ENCODE measurements at places on chromosomes 16 and 17.

DNA sequence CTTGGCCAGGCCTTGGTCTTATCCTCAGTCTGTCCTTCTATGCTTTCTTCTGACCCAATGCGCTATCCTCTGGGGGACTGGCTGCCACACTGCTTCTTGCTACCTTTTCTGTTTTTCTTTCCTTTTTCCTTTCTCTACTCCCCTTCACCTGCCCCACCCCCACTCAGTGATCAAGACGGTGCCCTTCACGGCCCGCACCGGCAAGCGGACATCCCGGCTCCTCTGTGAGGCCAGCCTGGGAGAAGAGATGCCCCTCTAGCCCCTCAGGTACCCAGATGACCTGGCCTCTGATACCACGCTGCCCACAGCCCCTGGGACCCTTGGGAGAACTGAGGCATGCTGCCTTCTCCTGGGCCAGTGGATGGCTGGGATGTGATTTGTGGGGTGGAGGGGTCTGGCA lies 15.6 kb downstream of the SPATA32 start:
- DNase-seq: no peak

DNA sequence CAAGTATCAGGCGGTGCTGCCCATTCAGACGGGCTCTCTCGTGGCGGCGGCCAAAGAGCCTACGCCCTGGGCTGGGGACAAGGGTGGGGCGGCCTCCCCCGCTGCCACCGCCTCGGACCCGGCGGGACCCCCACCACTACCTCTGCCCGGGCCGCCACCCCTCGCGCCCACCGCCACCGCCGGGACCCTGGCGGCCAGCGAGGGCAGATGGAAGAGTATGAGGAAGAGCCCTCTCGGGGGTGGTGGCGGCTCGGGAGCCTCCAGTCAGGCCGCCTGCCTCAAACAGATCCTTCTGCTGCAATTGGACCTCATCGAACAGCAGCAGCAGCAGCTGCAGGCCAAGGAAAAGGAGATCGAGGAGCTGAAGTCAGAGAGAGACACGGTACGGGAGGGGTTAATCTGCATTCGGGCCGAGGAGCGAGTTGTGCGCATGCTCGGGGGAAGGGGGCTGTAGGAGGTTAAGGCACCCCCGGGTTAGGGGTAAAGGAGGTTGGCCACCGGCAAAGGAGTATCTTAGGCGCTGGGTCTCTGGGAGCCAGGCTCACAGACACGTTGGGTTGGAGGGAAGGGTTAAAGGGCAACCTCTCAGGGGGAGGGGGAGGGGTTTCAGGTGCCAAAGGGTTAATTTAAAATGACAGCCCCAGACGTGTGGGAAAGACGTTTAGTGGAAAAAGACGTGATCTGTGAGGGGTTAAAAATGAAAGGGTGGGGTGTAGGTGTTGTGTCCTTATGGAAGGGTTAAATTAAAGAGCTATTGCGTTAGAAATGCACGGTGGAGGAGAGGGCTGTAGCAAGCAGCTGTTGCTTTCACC lies 1.4 kb downstream of the MSL1 start:
- no peak for DNase-seq

DNA sequence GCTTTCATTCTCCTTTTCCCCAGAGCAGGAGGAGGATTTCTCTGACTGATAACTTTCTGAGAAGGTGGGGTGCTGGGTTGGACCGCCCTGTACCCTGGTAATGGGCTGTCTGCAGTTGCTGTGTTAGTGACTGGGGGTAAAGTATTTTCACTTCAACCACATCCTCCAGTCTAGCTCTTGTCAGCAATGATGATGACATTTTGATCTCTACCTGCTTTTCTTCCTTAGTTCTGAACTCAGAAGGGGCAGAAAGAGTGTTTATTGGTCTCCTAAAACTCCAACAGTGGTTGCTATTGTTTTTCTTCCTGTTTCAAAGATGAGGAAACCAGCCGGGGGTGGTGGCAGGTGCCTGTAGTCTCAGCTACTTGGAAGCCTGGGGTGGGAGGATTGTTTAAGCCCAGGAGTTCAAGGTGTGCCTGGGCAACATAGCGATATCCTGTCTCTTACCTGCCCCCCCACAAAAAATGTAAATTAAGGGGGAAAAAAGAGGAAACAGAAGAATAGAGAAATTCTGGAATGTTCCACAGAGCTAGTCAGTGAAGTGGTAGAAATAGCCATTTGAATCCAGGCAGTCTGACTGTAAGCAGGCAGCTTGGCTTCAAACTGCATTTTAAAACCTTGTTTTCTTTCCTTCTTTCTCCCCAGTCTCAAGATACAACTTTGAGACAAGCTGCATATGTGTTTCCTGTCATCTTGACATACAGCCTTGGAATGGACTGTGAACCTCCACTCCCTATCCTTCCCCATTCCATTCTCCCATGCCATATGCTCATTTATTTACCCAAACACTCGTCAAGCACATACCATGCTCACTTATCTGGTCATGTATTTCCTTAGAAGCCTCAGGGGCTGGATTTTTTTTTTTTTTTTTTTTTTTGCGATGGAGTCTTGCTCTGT lies 3.3 kb upstream of the N4BP1 start:
- no peak for DNase-seq

DNA sequence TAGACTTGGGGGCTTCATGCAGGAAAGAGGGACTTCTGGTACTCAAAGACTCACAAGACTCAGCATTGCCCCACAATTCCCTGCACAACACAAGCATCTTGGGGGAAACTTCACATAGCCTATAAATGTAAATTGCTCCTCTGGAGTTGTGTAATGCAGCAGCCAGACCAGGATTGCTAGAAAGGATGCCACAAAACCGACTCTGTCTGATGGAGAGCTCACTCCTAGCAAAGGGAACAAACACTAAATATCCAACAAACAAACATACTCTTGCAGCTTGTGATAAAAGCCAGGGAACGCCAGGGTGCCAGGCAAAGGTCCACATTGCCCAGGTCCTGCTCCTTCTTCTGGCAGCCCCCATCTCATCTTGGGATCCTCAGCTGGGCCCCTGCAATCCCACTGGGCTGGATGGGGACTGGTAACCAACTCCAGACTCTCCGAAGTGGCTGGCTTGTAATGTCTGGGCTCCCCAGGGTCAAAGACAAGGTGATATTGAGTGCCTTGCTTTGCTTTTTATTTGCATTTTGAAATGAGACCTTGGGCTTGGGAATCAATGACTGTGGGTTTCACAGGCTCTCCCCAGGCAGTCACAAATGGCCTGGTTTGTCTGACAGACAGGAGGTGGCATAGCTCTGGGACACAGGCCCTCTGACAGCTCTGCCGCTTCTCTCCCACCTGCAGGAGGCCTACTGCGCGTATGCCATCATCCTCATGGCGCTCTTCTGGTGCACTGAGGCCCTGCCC lies 15.3 kb downstream of the SLC13A2 start:
- DNase-seq: no peak

- no peak for DNase-seq
Measured at GRCh38 chr16:88072571-88073001, 121.4 kb downstream of the BANP start.

GRCh38 chr17:8563024-8563776 lies 67.3 kb downstream of the MYH10 start:
- no peak for DNase-seq

Data from fibroblast of mammary gland (primary cell).